ENCODE measurements at places on chromosomes 11 and 22.

DNA sequence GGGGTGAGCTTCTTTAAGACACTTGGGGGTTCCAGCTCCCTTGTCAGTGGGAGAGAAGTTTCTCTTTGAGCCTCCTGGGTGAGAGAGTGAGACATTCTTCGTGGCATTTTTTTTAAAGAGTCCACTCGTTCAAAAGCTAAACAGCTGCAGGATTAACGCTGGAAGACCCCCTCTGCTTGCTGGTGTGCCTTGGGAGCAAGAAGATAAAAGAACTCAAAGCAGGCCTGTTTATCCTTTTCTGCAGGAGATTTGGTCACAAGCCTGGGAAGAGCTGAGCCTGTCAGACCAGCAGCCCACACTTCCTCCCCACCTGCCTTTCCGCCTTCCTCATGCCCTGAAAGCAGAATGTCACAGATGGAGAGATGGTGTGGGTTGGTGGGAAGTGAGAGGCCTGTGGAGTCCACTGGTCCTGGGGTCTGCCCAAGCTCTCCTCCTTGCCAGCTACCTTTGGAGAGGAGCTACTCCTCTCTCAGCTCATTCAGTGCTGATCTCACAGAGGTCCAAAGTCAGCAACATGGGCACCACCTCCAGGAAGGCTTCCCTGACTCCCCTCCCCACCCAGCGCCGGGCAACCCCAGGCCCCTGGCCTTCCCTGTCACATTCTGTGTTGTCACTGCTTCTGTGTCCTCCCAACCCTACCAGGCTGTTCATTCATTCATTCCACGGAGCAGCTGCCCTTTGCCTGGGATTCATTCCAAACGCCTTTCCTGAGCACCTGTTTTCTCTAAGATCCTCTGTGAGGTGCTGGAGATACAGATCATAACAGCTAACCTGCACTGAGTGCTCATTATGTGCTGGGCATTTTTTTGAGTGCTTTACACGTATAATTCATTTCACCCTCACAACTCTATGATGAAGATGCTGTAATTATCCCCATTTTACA is 6.7 kb downstream of the GDPD5 start:
- DNase-seq, result no peak

DNA sequence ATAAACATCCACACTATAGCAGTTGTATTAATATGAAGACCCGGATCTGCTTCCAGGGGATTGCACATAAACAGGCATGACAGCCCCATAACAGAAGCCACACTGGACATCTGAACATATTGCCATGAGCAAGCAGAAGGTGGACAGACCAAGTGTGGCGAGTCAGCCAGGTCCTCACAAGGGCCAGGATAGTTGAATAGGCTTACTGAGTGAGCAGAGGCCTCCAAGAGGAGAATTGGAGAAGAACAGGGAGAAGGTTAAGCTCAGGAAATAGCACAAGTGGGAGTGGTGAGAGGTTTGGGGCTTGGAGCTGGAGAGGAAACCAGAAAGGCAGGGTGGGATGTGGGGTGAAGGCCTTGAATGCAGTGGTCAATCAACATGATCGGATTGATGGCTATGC is 10.8 kb downstream of the SLC35C1 start:
- DNase-seq, result no peak

DNA sequence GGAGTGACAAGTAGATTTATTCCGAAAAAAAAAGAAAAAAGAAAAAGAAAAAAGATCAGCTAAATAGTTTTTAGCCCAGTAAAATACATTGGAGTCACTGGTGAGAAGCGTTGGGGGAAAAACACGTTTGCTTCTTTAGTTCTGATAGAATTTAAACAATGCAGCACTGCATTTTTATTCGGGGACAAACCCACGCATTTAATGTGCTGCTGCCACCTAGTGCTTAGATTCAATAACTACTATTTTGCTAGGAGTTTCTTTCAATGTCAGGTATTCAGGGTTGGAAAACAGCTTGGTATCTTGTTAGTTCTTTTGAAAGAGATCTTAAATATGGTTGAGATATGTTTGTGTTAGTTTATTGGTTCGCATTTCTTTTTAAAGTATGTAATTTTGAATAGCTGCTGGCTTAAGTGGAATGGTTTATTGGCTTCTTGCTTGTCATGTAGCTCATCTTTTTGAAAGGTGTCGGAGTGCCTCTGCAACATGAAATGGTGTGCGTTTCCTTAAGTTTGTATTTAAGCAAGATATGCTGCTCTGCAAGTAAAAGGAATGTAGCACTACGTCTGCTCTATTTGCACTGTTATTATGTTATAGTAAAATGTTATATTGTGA is 41.9 kb downstream of the SVIP start:
- peak; percentile 36 for DNase-seq

GRCh38 chr22:46394622-46395021 is 59.1 kb downstream of the TRMU start:
- no peak for DNase-seq

DNA sequence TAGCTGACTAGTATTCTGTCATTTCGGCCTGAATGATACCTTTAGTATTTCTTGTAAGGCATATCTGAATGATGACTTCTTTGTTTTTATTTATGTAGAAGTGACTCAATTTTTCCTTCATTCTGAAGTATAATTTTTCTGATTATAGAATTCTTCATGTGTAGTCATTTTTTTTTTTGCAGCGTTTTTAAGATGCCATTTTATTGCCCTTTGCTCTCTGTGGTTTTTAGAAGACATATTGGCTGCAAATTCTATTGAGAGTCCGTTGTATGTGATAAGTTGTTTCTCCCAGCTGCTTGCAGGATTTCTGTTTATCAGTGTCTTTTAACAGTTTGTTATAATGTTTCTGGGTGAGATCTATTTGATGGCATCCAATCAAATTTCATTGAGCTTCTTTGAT is 1224.8 kb downstream of the JRKL start:
- no peak for DNase-seq

DNA sequence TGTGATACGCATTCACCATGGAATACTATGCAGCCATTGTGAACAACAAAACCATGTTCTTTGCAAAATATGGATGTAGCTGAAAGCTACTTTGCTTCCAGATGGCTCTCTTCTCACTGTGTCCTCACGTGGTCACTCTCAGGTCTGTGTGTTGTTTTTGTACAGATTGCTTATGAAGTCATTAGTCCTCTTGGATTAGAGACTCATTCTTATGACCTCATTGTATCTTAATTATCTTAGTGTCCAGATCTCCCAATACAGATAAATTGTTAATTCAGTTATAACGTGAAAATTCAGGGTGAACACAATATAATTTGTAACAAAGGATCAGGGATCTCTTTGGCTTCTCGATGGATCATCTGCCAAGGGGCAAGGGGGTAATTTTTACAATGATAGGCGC is 100.4 kb upstream of the TOP3B start:
- no peak for DNase-seq

GRCh38 chr22:39219071-39220039 is 25.4 kb downstream of the PDGFB start:
- DNase-seq, result no peak

DNA sequence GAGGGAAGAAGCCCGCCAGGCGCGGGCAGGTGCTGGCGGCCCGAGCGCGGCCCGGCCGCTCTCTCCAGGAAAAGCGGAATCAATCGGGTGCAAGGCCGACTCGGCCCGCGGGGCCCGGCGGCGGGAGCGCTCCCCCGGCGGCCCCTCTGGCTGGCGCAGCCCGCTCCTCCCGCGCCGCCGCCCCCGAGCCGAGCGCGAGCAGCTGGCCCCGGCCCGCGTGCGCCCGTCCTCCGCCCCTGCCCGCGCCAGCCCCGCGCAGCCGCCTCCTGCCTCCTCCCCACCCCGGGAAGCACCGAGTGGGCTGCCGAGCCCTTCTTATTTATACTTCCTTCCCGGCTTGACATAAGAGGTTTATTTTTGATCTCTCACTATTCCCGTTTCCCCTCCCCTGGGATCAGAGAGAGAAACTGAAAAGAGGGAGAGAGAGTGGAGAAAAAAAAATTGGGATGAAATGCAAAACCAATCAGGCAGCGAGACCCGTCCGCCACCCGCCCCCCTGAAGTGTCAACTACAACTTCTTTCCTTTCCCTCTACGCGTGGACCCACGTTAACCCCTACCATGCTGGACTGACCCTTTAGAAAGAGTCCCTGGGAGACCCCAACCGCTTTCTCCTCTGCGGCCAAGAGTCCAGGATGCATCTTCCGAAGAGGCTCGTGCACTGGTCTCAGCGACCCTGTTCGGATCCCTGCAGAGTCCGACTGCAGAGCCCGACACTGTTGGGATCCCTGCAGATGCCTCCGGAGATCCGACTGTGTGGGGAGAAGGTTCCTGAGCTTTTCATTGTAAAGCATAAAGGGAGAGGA is at the start of gene ADAMTS8:
TSS of gene ADAMTS8 (minus strand) at position 294 of the 804 bp plus-strand sequence. CDS start 323 bp downstream, outside the sequence.
- DNase-seq, result no peak

DNA sequence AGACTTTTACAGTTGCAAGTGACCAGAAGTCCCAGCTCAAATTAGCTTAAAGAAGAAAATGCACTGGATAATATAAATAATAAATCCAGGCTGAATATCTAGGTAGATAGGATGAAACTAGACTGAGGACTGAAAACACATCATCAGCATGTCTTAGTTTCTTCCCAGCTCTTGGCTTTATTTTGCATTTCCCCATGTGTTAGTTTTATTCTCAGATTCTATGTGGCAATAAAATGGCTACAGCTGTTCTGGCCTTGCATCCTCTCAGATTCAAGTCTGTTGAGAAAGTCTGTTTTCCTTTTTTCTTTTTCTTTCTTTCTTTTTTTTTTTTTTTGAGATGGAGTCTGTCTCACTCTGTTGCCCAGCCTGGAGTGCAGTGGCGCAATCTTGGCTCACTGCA is 22.6 kb upstream of the CAT start:
- DNase-seq, result no peak

DNA sequence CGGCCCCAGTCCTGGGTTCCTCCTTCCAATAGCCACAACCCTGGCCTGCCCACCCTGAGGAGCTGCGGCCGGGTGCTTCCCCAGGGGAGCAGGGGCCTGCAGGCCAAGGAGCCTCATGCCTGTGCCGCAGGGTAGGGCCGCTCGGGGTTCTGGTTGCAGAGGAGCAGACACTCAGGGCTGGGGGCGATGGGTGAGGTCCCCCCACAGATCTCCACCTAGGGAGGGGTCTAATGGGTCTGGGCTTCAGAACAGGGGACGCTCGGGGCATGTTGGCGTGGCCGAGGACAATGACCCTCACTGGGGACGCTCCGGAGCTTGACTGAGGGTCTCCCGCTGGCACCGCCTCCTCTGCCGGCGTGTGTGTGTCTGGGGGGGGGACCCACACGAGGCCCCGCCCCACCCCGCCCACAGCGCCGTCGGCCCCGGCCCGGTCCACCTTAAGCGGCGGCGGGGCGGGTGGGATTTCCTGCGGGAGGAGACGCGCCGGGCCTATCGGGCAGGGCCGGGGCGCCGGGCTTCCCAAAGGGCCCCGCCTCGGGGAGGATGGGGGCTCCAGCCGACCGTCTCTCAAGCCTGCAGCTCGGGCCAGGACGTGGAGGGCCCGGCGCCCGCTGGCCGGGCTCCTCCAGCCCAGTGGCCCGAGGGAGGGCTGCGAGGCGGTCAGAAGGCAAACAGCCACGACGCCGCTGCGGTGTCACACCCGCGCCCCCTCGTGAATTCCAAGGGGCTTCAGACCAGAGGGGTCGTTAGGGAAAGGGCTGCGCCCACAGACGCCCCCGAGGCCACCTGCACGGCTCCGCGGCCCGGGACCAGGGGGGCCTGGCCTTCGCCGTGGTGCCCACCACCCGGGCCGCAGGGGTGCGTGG is 640 bp upstream of the ZDHHC8 start:
- DNase-seq, result peak; percentile 60
